ENCODE measurements at places on chromosomes 16 and 17.
A peak's percentile ranks its signal among the peaks of the same experiment; 100 is the strongest.

- no peak for DNase-seq
Measured at GRCh38 chr16:68367030-68367429, 56.2 kb downstream of the PRMT7 start.

GRCh38 chr16:56833243-56833970, 31.6 kb upstream of the SLC12A3 start:
- DNase-seq = no peak

DNA sequence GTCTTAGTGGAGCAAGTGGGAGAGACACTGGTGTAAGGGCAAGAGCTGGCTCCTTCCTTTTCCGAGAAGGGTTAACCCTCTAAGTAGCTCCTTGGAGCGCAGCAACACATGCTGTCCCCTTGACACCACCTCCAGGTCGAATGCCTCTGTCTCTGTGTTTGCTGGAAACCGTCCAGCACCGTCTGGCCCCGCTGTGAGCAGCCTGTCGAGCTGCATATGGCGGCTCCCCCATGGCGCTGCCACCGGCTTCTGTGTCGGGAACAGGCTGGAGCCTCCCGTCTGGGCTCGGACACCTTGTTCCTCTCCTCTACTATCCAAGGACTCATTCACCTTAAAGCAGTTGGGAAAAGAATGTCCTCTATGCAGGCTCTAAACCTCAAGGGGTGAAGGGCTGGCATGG, 28.9 kb upstream of the WSCD1 start:
- no peak for DNase-seq

DNA sequence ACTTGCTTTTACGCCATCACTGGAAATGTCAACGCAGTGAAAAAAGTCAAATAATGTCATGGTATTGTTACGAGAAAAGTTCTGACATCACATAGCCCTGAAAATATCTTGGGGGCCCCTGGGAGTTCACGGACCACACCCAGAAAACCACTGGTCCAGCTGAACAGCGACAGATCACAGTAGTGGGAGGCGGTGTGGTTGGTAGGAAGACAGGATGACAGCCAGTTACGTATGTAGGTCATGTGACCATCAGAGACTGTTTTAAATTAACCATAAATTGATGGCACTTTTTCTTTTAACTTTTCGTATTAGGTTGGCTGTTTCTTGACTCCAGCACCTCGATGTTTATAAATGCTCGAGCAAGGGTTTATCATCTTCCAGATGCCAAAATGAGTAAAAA, 11.9 kb downstream of the ERCC4 start:
- no peak for DNase-seq

DNA sequence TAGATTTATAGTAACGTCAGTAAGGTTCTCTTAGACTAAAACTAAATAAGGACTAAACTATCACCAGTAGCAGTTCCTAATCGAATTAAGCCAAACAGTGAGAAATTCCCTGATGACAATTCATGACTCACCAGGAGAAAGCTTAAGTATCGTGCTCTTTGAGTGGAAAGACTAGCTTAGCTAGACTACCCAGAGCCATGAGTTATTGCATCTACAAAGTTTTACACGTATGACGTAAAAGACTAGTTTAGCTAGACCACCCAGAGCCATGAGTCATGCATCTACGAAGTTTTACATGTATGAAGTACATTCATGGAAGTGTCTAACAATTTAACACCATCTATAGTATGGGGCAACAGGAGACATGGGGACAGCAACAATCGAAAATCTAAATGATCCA, 36.6 kb downstream of the UBE2G1 start:
- DNase-seq = no peak

DNA sequence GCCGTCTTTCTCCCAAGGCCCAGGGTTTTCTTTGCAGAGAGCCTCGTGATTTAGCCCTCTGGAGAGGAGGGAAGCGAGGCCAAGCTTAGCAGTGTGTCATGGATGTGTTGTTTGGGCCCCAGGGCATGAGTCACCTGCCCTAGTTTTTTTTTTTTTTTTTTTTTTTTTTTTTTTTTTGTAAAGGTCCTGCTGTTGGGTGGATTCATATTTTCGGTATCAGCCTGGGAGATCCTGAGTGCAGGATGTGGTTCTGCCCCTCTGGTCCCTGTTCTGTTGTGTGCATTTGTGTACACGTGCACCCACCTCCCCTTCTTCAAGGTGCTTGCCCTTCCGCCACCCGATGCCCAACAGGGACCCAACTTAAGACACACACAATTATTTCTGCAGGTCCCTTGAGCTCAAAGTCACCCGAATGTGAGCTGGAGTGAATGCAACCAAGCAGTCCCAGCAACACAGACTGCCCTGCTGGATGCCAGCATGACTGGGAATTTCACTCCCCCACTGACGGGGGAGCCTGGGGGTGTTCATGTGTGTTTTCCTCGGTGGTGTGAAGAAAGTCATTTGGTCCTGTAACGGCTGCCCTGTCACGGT, 265.8 kb upstream of the TNRC6C start:
- DNase-seq = no peak

DNA sequence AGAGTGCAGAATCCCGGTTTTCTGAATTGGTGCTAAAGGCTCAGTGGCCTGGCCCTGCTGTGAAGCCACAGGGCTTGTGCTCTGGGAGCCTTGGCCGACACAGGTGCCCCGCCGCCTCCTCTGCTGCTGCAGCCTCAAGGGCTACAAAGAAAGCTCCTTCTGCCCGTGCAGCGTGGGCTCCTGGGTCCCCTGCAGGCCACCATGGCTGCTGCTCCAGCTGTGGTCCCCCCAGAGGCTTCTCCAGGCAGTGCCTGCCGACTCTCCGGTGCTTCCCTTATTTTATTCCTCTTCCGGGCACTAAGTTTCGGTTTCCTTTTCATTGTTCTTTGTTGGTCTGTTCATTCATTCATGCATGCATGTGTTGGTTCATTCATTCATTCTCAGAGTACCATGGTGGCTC, 53.1 kb downstream of the CMIP start:
- DNase-seq = no peak

GRCh38 chr16:85892760-85893159, 6.2 kb upstream of the IRF8 start:
- DNase-seq = no peak

- DNase-seq = no peak
Measured at GRCh38 chr16:50711040-50711439, 17.6 kb downstream of the NOD2 start.

- DNase-seq = peak; percentile 21
Measured at GRCh38 chr17:35312790-35313711, 60.4 kb downstream of the SLFN11 start.

DNA sequence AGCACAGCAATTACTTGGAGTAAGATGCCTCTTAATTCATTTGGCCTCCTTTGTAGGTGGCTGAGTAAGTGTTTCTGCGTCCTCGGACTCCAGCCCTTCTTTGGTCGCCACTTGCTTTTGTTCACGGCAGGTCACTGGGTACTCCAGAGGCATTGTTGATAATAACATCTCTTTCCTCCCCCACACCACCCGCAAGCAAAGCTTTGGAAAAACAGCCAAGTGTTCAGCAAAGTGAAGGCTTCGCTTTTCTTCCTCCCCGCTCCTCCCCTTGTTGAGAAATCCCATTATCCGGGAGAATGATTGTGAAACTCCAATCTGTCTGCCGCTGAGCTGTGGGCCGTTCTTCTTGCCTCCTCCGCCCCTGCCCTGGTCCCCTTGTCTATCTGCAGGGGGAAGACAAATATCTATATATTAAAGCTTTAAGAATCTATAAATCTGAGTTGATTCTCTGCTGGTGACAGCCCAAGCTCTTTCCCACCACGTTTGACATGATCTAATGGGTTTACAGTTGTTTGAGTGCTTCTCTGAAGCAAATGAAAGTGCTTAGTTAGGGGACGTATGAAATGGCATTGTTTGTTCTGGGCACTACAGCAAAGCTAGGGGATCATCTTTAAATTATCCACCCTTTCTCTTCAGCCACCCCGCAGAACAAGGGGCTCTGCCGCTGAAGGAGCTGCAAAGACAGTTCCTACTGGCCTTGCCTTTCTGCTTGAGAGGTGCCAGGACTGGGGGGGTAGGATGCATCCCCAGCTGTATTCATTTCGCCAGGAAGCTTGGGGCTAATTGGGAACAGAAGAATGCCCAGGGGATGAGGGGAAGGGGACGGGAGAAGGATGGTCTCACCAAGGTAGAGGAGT, 167.1 kb downstream of the CCDC182 start:
- DNase-seq = peak; percentile 67

- no peak for DNase-seq
Measured at GRCh38 chr17:82734987-82735866, at the start of gene FN3K. Gene FN3K (plus strand): TSS chr17:82735615. CDS start chr17:82735637, 22 bp downstream.

DNA sequence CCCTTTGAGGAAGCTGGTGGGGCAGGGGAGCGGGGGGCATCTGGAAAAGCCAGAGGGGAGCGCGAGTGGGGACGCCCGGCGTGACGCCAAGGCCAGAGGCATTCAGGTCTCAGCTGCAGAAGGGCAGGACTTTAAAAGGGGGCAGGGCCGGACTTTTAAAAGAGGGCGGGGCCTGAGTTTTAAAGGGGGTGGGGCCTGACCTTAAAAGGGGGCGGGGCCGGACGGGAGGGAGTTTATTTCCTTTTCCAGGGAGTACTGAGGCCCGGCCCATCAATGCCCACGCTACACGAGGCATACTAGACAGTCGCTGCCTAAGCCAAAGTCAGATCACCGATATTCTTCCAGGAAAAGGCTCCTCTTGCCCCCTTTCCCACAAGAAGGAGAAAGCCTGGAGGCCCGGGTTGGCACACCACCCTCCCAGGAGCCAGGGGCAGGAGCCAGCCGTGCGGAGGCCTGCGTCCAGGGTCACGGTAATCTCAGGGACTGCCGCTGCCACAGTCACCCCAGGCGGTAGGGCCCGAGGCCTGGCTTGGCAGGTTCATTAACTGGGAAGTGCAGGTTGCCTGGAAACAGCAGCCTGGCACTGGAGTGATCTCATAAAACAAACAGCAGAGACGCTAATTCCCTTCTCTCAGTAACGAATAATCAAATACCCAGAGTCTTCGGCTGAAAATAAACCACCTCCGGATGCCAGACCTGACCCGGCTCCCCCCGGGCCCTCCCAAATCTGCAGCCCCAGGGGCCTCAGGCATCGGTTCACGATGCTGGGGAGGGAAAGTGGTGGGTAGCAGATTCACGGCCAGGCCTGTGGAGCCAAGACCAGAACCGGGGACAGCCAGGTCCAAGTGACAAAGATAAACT, 90.7 kb downstream of the TIMM22 start:
- DNase-seq = peak; percentile 64

DNA sequence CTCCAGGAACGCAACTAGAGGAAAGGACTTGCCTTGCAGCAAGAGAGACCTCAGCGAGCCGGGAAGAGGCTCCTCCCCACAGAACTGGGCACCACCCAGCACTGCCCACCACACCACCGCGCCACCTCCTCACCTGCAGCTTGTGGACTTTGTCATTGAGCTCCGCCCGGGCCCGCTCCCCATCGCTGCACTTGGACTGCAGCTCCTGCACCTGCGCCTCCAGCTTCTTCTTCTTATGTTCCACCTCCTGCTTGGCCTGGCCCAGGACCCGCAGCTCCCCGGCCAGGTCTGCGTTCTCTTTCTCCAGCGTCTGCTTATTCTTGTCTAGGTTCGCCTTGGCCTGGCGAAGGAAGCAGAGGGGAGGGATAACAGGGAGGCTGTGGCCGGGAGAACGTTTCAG, 76.7 kb downstream of the NDE1 start:
- no peak for DNase-seq

GRCh38 chr17:4586043-4586442, 1.7 kb downstream of the SMTNL2 start:
- no peak for DNase-seq

- DNase-seq = no peak
Measured at GRCh38 chr17:45987706-45988105, 11.3 kb upstream of the STH start.

DNA sequence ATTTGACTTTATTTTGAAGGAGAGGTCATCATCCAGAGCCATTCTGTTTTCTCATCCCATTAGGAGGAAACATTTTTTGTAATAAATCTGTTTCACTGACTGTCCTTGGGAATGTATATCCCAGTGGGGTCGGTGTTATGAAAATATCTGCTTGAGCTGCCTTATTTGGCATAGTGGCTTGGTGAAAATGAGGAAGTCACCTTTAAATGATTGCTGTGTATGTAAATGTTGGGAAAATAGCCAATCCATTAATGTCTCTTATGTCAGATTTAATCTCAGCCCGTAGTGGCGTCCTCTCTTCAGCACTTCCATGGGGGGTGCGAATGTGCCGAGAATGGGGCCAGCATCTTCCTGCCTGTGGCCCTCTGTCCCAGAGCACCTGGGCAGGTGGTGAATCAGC, 57.6 kb downstream of the BANP start:
- no peak for DNase-seq

- no peak for DNase-seq
Measured at GRCh38 chr16:23160574-23160973, 11.3 kb upstream of the USP31 start.

DNA sequence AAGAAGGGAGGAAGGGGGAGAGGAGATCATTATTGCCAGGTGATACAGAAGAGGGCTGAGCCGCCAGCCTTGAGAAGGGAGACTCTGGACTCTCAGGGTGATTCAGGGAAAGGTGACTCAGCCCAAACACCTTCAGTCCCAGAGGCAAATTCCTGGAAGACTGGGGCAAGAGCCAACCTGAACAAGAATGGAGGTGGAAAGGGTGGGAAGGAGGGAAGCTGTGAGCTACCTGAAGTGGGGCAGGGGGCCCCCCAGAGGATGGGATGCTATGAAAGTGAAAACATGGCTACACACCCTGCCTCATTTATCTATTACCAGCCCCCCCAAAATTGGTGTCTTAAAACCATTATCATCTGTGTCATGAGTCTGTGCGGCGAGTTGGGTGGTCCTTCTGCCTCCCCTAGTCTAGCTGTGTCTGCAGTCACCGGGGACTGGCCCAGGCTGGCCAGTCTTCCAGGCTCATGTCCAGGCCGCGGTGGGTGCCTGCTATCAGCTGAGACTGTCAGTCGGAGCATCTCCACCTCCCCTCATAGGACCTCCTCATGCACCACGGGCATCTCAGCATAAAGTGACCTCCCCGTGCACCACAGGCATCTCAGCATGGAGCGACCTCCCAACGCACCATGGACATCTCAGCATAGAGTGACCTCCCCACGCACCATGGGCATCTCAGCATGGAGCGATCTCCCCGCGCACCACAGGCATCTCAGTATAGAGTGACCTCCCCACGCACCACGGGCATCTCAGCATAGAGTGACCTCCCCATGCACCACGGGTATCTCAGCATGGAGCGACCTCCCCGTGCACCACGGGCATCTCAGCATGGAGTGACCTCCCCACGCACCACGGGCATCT, 3.2 kb upstream of the SLC47A2 start:
- no peak for DNase-seq

GRCh38 chr16:86221085-86221484, 289.2 kb upstream of the FOXF1 start:
- no peak for DNase-seq

- DNase-seq = no peak
Measured at GRCh38 chr16:3467921-3468320, 24.4 kb downstream of the NAA60 start.

GRCh38 chr17:4480929-4481898, 17.5 kb upstream of the SPNS2 start:
- no peak for DNase-seq

- no peak for DNase-seq
Measured at GRCh38 chr17:20203761-20204263, 194.7 kb downstream of the SPECC1 start.

GRCh38 chr17:64128787-64129514, 993 bp downstream of the ERN1 start:
- DNase-seq = no peak
